Fibroblast of villous mesenchyme (primary cell): ENCODE measurements at places on chromosomes 12 and 14.

DNA sequence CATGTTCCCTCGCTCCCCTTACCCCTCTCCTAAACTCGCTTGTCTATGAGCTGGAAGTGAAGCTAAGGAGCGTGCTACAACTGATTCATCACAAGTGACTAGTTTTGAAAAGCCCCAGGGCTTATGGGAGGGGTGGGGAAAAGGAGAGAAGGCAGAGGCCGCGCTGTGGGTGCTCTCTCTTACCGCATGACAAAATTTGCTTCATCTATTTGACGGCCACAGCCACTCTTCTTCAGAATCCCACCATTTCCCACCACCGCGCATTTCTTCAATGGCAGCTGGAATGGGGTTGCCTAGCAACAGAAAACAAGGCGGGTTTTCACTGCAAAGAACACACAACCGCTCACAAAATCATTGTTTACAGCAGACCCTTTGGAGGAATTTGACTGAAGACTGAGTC, 79.4 kb downstream of the ST8SIA1 start:
- DNase-seq: no peak

- DNase-seq: no peak
These were observed 870.6 kb downstream of the NRXN3 start for GRCh38 chr14:79040790-79041189.

DNA sequence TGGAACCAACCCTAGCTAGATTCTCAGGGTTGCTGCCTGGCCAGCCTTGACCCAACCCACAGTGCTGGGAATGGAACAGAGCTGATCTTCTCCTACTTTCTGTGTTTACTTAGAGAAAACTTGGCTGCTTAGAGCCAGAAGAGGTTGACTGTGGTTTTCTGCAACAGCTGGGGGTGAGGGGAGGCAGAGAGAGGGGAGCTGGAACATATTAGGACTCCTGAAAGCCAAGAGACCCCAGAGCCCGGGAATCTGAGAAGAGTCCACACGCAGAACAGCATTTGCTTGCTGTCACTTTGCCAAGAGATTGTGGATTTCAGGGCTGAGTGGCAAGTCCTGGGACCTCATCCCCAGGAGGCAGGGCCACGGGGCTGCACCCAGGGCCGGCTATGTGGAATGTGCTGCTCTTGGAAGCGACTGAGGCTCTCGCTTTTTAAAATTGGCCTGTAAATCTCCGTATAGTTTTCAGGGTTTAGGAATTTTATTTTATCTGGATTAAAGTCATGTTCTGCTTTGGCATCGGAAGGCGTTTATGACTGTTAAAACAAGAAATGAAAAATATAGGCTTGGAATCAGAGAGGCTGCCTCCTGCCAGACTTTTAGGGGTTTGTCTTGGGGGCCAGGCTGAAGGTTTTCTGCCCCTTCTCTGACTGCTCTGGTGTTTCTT, 22.3 kb upstream of the MED13L start:
- DNase-seq: no peak

DNA sequence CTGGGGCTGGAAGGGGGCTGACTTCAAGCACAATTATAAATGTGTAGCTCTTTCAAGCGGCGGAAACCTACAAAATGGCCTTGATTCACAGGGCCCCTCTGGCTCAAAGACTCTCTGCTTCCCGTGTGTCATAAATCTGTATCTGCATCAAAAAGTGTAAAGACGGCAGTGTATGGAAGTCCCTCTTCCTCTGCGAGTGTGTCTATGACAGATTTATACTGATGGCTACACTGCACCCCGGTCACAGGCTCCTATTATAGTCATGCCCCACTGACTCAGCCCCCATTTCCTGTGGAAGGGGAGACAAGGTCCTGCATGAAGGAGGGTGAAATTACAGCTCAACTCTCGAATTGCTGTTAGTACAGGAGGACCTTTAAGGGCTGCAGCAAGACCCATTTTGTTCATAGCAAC, 68.6 kb downstream of the HMGA2 start:
- DNase-seq: peak; percentile 80

GRCh38 chr12:15535352-15535781, 213.1 kb downstream of the PTPRO start:
- DNase-seq: peak; percentile 47

- DNase-seq: no peak
These were observed 101.9 kb upstream of the RTL1 start for GRCh38 chr14:101005447-101005846.

- DNase-seq: no peak
These were observed 29.1 kb downstream of the AP5M1 start for GRCh38 chr14:57297852-57298251.

- no peak for DNase-seq
These were observed 50.3 kb downstream of the ESRRB start for GRCh38 chr14:76426161-76426696.

GRCh38 chr14:60805841-60806430, 71.4 kb downstream of the MNAT1 start:
- peak; percentile 12 for DNase-seq

DNA sequence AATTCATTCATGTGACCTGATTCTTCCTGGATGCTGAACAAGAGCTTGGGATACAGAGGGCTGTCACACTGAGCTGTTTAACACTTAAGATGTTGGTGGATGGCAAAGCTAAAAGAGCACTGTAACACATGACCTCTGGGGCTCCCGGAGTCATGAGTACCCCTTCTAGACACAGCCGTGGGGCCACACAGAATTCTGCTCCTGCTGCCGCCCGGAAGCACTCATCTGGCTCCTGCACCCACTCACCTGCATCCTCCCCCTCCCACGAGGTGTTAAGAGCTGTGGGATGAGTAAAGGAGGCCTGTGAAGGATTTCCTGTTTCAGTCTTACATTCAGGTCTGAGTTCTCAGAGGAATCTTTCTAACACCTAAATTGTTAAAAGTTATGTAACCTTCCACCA, 78.0 kb upstream of the SSTR1 start:
- no peak for DNase-seq
